Muscle of back (tissue), 13 donors: ENCODE measurements at places on chromosomes 5 and 9. TPM values are rescaled to one million over a fixed set of nuclear protein-coding genes. Genes with fewer than 3 reads are reported as not detected.

DNA sequence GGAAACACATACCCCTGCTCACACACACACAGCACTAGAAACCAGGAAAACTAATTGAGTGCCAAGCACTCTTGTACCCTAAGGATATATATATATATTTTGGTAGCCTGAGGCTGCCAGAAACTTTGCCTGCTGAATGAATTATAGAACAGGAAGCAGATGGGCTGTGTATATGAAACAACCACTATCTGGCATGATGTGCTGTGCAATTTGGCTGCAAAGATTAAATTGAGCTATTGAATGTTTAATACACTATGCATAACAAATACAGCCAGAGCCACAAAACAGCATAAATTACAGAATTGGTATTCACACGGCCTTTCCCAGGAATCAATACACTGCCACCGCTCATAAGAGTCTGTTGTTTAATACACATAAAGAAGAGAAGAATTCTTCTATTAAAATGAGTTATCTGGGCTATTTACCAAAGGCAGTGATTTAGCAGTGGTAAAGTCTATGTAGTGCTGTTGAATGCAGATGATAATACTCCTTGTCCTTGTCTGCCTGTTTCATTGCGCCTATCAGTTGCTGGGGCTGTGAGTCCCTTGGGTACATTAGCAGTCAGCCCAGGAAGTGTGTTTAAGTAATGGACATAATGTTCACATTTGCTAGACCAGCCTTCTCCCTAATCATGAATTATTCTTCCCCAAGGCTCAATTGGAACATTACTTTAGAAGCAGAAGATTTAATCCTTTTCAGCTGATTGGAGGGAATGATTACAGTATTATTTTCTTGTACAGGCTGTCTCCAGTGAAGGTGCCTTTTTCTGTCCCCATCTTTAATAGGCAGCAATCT is 294.3 kb downstream of the TLE1 start:
- peak; percentile 93 for DNase-seq

GRCh38 chr5:151068433-151069197 is 12.2 kb downstream of the TNIP1 start:
- no peak for DNase-seq

SLC4A9 gene
- 0.14 TPM for polyA plus RNA-seq

DNA sequence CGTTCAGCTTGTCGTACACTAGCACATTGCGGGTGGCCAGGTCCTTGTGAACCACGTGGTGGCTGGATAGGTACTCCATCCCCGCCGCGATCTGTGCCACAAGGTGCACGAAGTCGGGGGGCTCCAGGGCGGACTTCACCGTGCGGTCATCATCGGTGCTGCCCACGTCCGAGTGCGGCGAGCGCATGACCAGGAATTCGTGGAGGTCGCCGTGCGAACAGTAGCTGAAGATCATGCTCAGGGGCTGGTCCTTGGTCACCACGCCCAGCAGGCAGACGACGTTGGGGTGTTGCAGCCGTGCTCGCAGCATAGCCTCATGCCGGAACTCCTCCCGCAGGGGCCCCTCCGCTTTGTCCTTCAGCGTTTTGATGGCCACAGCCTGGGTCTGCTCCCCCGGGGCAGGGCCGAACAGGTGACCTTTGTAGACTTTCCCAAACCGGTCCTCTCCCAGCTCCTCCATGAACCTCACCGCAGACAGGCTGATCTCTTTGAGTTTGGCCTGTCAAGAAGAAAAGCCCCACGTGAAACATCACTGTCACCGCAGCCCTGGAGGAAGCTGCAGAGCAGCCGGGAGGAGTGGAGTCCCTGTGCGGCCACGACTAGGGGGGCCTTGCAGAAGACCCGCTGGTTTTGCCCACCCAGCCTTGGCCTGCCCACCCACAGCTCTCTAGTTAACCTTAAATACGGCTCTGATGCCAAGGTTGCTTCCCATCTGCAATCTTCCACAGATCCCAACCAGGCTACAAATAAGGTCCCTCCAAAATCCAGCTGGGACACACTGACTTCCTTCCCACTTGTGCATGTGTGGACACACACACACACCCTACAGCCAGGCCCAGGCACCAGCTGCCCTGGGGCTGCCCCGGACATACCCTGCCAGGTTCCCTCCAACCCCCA is 225.2 kb downstream of the ROR2 start:
- no peak for DNase-seq
